ENCODE measurements at places on chromosomes 4 and X.

GRCh38 chrX:108323751-108324150 lies 114.5 kb downstream of the COL4A6 start:
- DNase-seq: no peak

- DNase-seq: peak; percentile 37
These were observed 17.4 kb downstream of the IRAK1 start for GRCh38 chrX:154002215-154002719.

GRCh38 chrX:152810403-152810802 lies 20.2 kb downstream of the CETN2 start:
- DNase-seq: no peak

DNA sequence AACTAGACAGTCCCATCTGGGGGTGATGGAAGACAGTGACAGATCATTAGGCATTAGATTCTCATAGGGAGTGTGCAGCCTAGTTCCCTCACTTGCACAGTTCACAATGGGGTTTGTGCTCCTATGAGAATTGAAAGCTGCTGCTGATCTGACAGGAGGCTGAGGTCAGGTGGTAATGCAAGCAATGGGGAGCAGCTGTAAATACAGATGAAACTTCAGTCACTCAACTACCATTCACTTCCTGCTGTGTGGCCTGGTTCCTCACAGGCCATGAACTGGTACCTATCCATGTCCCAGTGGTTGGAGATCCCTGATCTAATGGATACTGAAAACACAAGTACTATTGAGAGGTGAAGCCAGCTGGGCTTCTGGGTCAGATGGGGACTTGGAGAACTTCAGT lies 72.5 kb downstream of the AGTR2 start:
- DNase-seq: no peak

DNA sequence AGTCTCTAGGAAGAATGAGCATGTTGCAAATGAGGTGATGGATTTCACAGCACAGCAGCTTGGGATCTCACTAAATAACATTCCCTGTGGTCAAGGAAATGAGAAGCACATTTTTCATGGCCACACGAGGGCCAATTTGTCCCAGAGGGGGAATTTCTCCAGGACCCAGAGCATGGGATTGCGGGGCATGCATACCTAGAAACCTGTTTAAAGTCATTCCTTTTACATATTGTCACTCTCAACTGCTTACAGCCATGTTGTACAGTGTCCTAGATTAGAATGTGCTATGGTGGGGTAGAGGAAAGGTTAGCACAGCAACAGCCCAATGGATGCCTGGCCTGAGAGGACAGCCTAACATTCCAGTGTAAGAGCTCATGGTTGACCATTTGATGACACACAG lies 37.4 kb upstream of the NLGN4X start:
- no peak for DNase-seq

GRCh38 chr4:52554612-52555355 lies 104.3 kb downstream of the USP46 start:
- no peak for DNase-seq

- peak; percentile 57 for DNase-seq
These were observed 449.6 kb downstream of the FSTL5 start for GRCh38 chr4:161714022-161714751.

GRCh38 chr4:16687845-16688244 lies 210.6 kb downstream of the LDB2 start:
- no peak for DNase-seq

DNA sequence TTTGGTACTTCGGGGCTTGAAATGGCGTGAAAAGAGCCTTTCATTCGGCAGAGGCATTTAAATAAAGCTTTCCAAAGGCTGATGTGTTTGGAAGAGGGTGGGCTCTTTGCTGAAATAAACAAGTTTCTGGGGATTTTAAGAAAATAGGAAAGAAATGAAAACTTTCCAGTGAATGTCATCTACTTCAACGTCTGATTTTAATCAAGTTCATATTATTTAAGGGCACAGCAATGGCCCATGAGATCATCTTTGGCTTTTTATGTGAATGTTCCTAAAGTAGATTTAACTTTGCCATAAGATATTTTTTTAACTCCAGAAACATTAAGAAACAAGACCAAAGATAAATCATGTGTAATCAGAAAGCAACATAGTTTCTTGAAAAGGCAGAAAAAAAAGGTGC lies 69.8 kb upstream of the TTC29 start:
- DNase-seq: no peak

- DNase-seq: no peak
These were observed 46.6 kb upstream of the MAMLD1 start for GRCh38 chrX:150316564-150316963.

DNA sequence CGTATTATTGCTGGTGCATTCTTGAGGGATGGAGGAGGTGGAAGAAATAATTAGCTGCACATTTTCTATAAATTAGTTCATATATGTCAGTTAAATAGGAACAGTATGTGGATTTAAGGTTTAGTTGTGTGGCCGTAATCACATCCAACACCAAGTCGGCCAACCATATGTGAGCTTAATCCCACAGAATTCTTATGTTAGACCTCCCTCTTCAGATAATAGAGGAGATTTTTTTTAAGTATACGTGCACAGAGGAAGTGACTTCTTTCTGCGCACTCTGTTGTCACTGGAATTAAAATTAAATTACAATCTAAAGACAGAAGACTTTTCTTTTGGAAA lies 2.1 kb downstream of the SEPTIN11 start:
- no peak for DNase-seq

DNA sequence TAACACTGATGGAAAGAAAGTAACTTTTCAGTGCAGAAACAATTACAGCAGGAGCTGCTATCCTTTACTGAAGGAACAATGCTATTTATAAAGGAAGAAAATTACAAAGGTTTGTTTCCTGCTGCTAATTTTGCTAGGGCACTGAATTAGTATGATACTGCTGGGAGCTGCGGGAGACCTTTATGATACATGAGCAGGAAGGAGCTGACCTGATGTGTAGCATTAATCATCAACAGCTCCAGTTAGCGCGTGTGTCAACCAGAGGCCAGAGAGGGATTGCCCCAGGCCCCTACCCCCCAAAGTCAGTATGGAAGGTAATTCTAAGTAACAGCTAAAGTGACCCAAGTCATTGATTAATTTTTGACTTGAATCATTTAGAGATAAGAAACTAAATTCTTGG lies 728.9 kb downstream of the PCDH18 start:
- no peak for DNase-seq

GRCh38 chrX:41257801-41258200 lies 76.2 kb upstream of the DDX3X start:
- DNase-seq: no peak

DNA sequence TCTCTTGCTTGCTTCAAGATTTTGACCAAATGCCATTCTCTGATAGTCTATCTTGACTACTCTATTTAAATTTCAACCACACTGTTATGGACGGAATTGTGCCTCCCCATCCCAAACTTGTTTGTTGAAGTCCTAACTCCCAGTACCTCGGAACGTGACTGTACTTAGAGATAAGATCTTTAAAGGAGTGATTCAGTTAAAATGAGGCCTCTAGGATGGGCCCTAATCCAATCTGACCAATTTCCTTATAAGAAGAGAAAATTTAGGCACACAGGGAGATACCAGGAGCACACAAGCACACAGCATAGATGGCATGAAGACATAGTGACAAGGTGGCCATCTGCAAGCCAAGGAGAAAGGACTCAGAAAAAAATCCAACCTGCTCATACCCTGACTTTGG lies 269.9 kb downstream of the KCNIP4 start:
- DNase-seq: no peak

DNA sequence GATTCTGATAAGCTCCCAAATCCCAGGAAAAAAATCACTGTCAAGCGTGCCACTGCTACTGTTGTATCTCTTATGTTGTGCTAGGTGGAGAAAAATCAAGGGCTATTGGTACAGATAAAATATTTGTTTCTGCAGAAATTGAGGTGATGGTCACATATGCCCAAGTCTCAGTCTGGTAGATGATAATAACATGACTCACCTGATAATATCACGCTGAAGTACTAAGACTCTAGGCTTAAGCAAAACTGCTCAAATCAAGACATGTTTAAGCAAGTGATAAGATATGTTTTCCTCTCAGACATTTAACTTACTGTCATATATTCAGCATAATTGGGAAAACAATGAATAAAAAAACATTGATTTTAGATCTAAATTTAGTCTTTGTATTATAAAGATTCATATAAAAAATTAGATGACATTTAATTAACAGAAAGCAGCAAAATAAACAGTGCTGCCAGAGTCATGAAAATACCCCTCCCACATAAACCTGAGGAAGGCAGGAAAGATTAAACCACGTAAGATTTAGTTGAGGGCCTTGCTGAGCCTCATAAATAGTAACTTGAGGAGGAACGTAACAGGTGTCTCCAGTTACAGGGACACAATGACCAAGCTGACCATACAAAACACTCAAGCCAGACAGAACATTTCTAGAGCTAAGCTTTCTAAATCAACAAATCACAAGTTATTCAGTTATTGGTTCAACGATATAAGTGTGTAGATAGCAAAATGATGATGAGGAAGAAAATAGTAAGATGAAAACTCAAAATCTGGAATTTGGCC lies 143.5 kb downstream of the CHM start:
- no peak for DNase-seq

DNA sequence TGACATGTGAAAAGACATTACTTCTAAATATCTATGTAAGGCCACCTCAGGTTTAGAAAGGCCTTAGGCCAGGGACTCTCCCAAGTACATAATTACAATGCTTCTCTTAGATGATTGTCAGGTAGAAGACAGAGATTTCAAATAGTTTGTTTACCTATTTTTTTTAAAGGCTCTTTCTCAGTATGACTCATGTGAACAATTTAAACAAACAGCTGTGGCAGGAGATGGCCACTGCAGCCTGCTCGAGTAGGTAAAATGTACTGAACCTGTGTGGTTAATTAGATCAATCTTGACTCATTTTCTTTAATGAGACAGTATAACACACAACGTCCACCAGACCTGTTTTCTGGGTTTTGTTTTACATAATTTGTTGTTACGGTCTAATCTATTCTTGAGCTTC lies 50.2 kb downstream of the LEF1 start:
- no peak for DNase-seq

- DNase-seq: no peak
These were observed 560.5 kb upstream of the PABPC4L start for GRCh38 chr4:134762053-134762452.

DNA sequence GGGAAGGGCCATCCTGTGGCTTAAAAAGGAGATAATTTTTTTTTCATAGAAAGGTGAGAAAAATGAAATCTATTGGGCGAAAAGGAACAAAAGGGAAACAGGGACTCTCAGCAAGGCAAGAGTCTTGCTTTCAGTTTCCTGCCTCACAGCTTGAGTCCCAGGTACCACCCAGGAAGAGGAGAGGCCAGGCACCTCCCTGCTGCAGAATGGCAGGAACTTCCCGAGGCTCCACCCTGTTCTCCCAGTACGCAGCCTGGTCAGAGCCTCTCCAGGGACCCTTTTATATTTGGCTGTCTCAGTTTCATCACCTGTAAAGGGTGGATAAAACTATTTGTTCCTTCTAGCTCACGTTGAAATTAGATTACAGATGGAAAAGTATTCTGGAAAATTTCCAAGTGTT lies 33.8 kb downstream of the UCHL1 start:
- DNase-seq: no peak

GRCh38 chr4:119113033-119113655 lies 22.5 kb upstream of the MYOZ2 start:
- peak; percentile 17 for DNase-seq

DNA sequence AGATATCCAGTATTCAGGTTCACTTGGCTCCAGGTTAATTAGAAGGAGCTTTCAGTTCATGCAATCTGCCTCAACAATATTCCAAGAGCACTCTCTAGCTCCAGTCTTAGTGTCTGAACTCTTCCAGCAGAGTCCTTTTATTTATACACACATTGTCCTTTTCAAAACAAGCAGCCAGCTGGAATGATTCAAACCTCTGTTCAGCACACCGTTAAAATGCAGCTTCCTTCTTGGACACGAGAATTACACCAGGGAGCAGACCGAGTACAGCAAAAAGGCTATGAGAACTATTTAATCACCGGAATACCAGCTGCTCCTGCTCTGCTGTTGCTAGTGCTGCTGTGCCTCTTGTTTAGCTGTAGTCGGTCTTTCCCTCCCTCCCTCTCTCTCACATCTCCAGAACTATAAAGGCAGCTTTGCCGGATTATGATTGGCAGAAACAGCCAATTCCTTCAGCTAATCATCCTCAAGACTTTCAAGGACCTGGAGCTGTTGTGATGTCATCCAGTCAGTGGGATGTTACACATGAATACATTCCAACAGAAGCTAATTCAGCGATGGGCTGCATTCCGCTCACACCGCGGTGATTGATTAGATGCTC lies at the start of gene NDST4:
NDST4 (minus strand) TSS at position 115 of the 601 bp plus-strand sequence. CDS start 36,584 bp downstream, outside the sequence.
- DNase-seq: peak; percentile 46

GRCh38 chr4:15847746-15848145 lies 69.6 kb downstream of the CD38 start:
- DNase-seq: no peak

- DNase-seq: no peak
These were observed 392.2 kb downstream of the PPP1R2C start for GRCh38 chrX:42385730-42386129.

GRCh38 chrX:38260231-38260630 lies 39.6 kb upstream of the SRPX start:
- no peak for DNase-seq

- peak; percentile 39 for DNase-seq
These were observed 36.4 kb downstream of the TMEM154 start for GRCh38 chr4:152643153-152644035.

GRCh38 chr4:14620567-14621141 lies 381.6 kb upstream of the CPEB2 start:
- no peak for DNase-seq

DNA sequence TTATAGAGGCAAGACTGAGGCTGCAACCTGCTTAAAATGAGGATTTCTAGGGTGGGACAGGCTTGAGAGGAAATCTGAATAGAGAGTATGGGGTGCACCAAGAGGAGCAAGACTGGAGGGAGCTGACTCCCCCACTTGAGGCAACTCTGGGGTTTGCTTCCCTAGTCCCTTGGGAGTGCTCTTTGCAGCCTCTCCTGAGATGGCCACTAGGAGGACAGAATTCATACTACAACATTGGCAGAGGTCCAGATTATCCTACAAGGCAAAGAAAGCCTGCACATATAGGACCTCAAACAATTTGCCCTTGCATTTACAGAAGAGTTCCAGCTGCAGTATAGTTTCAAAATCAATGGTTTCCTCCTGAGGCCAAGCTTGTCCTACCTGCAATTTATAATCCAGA lies 830.9 kb downstream of the TECRL start:
- no peak for DNase-seq

GRCh38 chr4:42483426-42484379 lies 86.4 kb downstream of the SHISA3 start:
- no peak for DNase-seq

GRCh38 chr4:76610751-76611547 lies 175.9 kb downstream of the SHROOM3 start:
- no peak for DNase-seq

DNA sequence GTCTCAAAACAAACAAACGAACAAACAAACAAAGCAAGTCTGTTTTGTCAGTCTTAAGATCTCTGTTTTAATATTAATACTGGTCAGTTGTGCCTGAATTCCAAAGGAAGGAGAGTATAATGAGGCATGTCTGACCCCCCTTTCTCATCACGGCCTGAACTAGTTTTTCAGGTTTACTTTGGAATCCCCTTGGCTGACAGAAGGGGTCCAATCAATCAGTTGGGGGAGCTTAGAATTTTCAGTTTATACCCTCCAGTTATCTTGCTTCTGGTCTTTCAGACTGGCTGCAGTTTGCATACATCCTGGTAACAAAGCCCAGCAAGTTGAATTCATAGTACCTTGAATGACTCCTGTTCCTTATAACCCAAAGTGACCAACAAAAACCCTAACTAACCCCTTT lies 41.1 kb downstream of the TBC1D9 start:
- no peak for DNase-seq

GRCh38 chr4:18020145-18020670 lies 1.3 kb downstream of the LCORL start:
- DNase-seq: peak; percentile 26

GRCh38 chr4:90099812-90100211 lies 27.4 kb upstream of the CCSER1 start:
- no peak for DNase-seq

All from pons (tissue), 1 donor.